Stimulated activated CD4-positive, alpha-beta T cell treated with anti-CD3 and anti-CD28 coated beads, Interleukin-15, amount 100 ng/mL, for 1 hour (primary cell): ENCODE measurements at places on chromosomes 13 and 19.

DNA sequence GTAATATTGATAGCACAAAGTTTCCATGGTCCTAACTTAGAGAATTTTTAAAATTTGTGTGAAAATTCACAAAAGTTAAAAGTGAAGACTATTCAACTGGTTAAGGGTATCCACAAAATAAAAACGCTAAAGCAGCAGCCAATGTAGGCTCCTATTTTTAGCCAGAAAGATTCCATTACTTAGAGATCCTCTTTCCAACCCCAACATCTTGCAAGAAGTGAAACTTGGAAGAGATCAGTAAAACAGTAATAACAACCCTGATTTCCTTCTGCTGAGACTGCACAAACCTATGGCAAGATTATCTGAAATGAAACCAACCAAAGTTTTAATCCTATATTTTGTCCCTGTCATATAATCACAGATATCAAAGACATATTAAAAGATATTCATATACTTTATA, 8.5 kb downstream of the TBC1D4 start:
- DNase-seq = no peak

DNA sequence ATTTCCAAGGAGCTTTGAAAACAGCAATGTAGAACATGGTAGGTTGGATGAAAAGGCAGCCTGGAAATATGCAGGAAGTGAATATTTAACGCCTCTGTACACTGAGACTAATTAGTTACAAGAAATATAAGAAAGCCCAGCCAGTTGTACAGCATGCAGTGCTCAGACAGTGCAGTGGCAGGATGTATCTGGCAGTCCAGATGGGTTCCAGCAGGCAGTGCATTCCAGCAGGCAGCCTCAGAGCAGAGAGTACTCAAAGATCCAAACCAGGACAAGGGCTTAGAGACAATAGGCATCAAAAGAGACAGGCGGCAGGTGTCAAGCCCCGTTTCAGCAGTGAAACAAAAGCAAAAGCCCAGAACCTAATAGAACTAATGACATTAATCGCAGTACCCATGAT, 2776.3 kb downstream of the PCDH9 start:
- no peak for DNase-seq

GRCh38 chr13:82847595-82847994, 1034.7 kb downstream of the SLITRK1 start:
- no peak for DNase-seq

DNA sequence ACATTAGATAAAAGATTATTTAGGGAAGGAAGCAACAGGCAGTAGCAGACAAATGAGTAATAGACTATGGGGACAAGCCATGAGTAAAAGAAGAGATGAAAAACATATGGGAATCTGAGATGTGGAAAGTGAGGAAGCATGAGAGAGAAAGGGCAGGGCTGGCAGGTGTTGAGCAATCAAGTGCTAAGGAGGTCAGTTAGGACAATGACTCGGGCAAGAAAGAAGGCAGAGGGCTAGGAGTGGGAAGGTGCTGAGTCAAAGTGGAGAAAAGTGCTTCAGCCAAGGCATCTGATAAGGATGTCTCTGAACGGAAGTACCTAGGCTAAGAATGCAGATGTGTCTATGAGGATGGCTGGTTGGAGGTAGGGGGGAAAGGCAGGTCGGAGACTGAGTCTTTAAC, 291.9 kb upstream of the HTR2A start:
- no peak for DNase-seq

GRCh38 chr19:32336259-32337083, 8.9 kb upstream of the ZNF507 start:
- no peak for DNase-seq

GRCh38 chr19:50205681-50206138, 2.3 kb downstream of the MYH14 start:
- no peak for DNase-seq
